ENCODE measurements at places on chromosomes 3 and 15.

DNA sequence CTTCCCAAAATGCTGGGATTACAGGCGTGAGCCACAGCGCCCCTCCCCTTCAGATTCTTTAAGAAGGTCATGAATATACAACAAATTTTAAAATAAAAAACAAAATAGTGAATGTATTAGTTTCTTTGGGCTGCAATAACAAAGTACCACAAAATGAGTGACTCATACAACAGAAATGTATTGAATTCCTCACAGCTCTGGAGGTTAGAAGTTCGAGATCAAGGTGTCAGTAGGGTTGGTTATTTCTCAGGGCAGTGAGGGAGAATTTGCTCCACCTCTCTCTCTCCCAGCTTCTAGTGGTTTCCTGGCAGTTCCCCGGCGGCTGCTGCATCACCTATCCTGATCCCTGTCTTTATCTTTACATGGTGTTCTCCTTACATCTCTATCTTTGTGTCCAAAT is 804.0 kb downstream of the ROBO1 start:
- DNase-seq, result no peak

- DNase-seq, result no peak
Observed at GRCh38 chr3:31692751-31693150, 160.0 kb downstream of the STT3B start.

DNA sequence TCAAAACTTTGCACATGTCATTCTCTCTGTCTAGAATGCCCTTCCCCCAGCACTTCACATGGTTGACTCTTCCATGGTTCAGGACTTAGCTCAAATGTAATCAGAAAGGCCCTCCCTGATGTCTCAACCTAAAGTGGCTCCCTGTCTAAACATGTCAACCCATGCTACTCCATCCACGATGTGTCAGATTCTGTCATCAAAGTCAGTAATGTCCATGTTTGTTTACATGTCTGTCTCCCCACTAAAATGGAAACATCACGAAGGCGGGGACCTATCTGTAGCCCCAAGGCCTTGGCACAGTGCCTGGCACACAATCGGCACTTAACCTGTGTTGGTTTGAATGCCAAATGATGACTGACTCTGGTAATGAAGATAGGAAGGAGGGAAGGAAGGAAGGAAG is 20.8 kb upstream of the SNTN start:
- DNase-seq, result no peak

DNA sequence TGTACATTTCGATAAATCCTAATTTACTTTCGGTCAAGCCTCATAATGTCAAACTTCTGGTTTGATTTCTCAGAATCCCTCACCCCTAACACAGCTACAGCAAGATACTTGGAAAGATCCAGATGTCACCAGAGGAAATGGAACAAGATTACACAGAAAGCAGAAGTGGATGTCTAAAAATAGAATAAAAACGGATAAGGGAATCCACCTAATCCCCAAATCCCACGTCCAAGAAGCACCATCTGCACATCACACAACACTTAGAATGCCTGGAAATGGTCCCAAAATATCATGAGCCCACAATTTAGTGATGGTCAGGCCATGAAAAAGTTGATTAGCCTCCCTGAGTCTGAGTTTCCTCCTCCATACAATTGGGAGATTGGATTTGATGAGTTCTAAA is 61.7 kb downstream of the AGTR1 start:
- no peak for DNase-seq

DNA sequence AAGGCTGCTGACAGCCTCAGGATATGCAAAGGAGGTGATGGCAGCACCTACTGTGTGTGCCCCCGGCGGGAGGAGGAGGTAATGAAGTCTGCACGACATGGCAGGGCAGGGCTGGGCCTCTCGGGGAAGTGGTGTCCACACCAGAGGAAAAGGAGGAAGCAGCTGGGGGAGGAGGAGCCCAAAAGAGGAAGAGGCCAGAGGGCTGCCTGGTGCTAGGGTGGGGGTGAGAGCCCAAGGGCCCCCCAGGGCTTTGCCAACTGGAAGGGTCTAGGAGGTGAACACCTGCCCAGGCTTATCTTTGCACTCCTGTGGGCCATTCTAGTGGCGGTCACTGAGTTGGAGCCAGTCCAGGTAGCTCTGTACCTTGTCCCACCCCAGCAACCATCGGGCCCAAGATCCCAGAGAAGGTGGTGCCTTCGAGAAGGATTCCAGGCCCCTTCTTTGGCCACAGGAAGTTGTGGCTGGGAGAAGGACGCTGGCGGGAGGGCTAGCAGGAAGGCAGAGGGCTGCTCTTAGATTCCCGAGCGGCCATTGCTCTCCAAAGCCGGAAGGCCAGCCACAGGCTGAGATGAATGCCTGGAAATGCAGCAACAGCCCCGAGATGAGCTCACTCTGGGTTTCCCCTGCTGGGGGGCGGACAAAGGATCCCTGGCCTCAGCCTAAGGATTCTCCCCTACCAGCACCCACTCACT is 7.0 kb downstream of the GNAI2 start:
- DNase-seq, result peak; percentile 46

- no peak for DNase-seq
Observed at GRCh38 chr3:100798012-100798411, 88.7 kb downstream of the TFG start.

DNA sequence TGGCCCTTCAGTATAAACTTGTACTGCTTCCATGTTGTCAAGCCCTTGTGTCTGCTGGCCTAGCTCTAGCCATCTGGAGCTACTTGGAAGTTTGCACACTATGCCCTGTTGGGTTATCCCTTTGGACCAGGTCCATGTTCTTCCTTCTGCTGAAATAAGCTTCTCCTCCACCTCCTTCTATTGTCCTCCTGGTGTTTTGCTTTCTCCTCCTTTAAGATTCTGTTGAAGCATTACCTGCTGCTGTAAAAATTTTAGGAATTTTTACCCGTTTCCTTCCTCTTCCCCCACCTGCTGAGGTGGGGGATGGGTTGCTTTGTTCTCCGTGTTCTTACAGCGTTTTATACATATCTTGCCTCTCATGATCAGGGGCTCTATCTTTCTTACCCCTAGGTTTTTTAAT is 51.7 kb downstream of the SH3GL3 start:
- no peak for DNase-seq

DNA sequence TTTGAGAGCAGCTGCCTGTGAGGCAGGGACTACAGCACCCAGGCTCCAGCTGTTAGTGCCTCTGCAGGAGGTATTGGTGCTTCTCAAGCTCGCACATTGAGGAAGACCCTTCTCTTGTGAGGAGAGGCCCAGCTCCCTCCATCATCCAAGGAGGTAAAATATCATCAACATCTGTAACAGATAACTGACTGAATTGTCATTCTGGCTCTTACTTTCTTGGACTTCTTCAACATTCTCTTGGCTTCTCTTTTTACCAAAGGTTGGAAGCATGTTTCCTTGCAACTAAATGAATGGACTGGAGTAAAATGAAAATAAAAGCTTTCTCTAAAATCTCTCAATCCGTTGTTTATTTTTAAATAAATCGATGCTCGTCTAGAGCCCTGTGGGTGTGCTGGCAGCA is 53.1 kb upstream of the PXYLP1 start:
- no peak for DNase-seq

- peak; percentile 45 for DNase-seq
Observed at GRCh38 chr3:49158103-49158709, 7.9 kb downstream of the CCDC71 start.

GRCh38 chr15:83106994-83107840 is at the start of gene TM6SF1:
TSS of gene TM6SF1 (plus strand) at chr15:83107645. CDS start at chr15:83107681, 36 bp downstream.
- DNase-seq, result no peak

DNA sequence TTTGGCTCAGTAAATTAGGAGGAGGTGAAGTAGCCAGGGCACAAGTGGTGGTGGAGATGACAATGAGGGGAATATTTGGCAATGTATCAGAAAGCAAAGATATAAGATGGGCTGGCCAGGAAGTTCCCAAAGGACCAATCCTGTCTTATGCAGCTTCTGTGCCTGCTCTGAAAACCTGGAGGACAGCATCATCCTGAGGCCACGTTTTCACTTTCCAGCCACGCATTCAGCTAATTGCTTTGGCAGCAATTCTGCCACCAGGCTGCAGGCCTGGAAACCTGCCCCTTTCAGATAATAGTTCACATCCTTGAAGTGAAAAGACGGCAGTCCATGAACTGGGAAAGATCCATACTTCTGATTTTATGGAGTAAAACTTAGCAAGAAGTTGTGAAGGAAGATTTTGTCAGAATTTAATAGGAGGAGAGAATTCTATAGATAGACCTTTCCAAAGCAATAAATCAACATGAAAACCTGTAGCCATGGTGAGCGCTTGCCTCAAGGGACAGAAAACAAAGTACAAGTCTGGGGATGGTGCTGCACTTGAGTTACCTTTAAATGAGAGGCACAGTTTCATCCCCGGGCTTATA is 682.5 kb downstream of the GRM7 start:
- DNase-seq, result no peak

DNA sequence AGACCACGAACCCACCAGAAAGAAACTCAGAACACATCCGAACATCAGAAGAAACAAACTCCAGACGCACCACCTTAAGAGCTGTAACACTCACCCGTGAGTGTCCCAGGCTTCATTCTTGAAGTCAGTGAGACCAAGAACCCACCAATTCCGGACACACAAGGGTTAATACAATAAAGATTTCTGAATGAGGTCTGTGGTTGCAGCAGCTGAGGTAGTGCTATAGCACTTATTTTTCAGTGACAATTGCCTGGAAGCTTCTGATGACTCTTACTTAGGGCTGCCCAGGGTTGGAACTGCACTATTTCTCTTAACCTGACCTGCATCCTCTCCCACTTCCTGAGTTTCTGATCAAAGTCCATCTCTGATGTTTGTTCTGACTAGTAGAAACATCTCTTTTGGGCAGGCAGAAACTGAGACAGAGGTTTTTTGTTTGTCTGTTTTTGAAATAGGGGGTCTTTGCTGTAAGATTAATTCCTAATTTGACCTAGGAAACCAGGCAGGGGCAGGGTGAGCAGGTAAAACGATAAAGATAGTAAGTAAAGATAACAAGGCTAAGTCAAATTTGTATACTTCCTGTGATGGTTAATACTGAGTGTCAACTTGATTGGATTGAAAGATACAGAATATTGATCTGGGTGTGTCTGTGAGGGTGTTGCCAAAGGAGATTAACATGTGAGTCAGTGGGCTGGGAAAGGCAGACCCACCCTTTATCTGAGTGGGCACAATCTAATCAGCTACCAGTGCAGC is 169.1 kb downstream of the GAP43 start:
- DNase-seq, result no peak

DNA sequence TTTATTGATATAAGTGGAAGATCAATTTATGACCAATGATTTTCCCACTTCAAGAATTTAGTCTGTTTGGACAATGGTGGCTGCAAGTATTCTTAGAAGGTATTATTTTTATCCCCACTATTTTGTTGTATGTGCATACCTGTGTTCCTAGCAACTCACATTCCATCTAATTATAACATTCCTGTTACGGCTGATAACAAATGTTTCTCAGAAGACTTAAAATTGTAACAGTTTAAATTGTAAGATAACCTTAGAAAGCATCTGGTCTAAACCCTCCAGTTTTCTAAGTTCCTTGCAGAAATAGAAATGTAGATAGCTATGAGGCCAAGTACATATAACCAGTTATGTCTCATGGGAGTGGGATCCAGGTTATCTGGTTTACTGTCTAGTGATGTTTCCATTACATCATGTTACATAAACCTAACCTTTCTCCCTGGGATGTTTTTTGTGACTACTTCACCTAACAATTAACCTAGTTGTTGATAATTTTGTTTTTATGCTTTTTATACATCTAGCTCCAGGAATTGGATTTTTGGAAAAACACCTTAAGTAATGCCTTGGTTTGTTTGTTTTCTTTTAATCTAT is 11.1 kb upstream of the MFN1 start:
- no peak for DNase-seq

- DNase-seq, result no peak
Observed at GRCh38 chr3:15384510-15385237, 42.7 kb downstream of the METTL6 start.

DNA sequence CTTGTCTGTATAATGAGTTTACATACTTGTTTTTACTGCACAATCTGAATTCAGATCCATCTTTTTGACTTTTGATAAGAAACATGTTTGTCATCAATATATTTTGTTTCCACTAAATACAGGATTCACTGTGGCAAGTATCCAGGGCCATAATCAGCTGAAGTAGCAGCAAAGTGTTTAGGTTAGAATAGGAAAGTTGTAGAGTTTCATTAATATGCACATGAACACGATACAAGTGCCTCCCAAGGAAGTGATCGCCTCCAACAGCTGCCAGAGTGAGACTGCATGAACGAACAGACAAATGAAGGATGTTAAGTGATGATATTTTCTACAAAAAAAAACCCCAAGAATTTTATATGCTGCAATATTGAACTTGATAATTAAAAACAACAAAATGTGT is 204.3 kb downstream of the TBL1XR1 start:
- no peak for DNase-seq

DNA sequence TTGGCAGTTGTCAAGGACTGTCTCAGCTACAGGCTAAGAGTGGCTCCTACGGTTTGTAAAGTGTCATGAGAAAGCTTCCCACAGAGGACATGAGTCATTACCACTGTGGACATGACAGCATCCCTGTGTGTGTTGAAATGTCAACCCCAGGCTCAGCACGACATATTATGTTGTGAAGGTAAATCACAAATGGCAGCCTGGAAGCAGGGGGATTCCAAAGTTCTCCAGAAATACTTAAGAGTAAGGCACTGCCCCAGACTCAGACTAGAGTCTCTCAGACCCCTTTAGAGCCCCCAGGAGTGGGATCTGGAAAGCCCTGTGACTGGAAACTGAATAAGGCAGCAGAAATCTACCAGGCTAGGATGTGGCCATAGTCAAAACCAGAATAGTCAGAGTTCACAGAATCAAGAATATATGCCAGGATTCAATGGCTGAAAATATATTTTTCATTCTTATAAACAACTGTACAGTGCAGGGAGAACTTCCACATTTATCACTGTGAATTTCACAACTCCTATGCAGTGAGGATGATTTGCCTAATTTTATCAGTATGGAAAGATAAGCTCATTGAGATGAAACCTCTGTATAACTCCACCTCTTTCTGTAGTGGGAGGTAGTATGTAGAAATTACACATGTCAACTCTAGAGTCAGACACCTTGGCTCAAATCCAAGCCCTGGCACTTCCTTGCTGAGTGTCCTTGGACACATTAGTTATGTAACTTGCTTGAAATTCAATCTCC is 237.1 kb upstream of the CFAP20DC start:
- DNase-seq, result no peak

Measured in activated T-helper 9 cell treated with anti-CD3 and anti-CD28 coated beads, Interleukin-2, amount 50 U/mL, for 16 hours (primary cell).